Tibial nerve (tissue), 4 donors: ENCODE measurements at places on chromosomes 6 and 20.

DNA sequence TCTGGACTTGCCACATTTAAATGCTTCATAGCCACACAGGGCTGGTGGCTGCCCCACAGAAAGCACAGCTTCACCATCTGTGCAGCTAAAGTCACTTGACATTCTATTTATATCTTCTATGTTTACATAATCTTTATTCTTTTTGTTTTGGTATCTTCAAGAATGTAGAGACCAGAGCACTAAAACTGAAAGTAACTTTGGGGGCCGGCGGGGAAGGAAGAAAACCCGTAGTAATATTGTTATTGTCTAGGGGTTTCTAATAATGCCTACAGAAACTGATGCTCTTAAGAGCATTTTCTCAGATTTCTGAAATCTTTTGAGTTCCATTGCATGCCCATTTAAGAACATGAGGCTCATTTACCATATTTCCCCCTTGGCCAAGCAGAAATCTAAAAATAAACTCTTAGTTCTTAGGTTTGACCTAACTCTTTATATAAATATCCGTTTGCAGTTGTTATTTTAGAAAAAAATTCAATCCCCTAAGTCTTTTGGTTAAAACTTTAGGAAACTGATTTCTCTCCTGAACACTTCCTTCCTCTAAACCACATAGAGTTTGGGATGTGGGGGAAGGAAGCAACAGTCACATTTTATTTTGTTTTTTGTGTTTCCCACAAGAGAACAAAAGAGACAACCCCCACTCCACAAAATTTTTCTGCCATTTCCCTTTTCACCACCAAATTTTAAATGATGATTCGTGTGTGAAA lies 207.6 kb downstream of the OGFRL1 start:
- no peak for DNase-seq

DNA sequence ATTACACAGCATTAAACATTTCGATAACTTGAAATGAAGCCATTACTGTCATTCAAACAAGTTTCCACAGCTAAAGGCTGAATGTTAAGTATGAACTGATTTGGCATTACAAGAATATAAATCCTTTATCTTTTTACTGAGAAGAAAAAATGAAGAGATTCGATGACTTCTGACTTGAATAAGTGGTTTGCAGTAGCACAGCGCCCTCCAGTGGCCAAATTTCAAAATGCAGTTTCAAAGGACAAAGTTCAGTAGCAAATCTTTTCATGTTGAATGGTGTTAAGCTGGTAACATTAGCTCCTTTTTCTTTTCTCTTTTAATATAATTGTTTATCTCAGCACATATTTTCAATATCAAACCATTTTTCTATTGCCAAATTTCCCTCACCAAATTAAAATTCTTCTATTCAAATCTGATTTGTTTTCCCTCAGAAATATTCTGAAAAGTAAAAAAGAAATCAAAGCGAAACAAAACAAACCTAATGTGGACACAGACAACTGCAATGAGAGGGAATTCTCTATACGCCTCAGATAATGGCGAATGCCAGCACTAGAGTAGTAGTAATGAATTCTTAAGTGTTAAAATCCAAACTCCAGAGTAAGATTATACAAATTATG lies 145.7 kb downstream of the BTBD9 start:
- peak; percentile 97 for DNase-seq

DNA sequence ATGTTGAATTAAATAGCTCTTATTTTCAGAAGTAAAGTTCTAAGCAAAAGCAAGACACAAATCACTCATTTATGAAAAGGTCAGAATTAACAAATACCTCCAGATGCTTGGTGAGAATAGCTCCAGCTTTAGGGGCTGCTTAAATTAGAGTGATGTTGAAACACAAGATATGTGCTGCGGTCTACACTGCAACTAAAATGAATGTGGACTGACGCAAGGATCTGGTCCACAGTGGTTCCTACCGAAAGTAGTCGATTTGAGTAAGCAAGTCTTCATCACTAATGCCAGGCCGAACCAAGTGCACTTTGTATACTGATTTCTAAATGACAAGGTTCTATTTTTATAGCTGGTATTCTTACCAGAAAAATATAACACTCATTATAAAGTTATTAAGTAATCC lies 96.3 kb downstream of the PRDM1 start:
- no peak for DNase-seq

DNA sequence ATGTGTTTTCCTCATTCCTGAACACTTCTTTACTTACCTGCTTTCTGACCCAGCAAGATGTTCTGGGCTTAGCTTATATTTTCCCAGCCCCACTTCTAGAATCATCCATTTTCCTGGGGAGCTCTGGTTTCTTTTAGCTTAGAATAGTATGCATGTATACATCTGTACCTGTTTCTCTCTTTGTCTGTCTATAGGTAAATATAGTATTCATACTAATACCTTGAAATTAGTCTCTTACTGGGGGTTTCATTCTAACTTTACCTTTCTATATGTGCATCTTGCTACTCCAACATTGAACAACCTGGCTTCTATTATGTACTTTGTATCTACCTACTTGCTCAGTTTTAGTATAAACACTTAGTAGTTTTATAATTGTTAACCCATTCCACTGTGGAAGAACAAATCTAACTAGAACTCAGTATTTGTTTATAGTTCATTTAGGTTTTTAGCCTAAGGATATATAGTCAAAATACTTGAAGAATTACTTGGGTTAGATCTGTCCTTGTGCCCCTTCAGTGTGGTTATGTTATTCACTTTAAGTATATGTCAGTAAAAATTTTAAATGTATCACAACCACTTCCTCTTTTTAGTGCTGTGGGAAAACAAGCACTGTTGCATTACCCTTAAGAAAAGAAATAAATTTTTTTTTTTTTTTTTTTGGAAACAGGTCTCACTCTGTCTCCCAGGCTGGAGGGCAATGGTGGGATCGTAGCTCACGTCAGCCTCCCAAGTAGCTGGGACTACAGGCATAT lies 54.0 kb downstream of the ASXL1 start:
- no peak for DNase-seq

- no peak for DNase-seq
Measured at GRCh38 chr6:158729906-158730540, 80.2 kb downstream of the SYTL3 start.

- DNase-seq: no peak
Measured at GRCh38 chr6:70112716-70113115, 190.2 kb downstream of the COL9A1 start.

DNA sequence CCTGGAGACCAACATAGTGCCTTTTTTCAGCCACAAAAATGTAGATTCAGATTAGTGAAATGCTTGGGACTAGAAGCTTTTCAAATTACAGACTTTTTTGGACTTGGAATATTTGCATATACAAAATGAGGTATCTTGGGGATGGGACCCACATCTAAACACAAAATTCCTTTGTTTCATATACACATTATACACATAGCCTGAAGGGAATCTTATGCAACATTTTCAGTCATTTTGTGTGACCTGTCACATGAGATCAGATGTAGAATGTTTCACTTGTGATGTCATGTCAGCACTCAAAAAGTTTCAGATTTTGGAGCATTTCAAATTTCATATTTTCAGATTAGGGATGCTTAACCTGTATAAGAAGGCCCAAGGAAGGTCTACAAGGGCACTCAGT lies 44.5 kb upstream of the ALDH8A1 start:
- DNase-seq: no peak

- no peak for DNase-seq
Measured at GRCh38 chr6:154604119-154604518, 93.6 kb upstream of the CNKSR3 start.
